GM13977 (cell line): ENCODE measurements at places on chromosomes 5 and 9.

DNA sequence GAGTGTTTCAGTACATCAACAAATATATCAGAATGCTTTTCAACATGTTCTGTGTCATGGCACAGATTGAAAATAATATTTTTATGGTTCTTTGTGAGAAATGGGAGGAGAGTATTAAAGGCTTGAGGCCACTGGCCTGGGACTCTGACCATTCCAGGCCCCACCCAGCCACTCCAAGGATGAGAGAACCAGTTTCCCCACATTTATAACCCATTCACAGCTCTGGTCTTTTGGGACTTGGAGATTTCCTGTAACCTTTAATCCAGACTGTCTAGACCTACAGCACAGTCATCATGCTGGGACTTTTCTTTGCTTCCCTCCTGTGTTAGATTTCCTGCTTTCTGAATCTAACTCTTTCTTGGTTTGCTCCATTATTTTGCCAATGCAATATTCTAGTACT is 389.6 kb downstream of the KIAA0825 start:
- DNase-seq = no peak

DNA sequence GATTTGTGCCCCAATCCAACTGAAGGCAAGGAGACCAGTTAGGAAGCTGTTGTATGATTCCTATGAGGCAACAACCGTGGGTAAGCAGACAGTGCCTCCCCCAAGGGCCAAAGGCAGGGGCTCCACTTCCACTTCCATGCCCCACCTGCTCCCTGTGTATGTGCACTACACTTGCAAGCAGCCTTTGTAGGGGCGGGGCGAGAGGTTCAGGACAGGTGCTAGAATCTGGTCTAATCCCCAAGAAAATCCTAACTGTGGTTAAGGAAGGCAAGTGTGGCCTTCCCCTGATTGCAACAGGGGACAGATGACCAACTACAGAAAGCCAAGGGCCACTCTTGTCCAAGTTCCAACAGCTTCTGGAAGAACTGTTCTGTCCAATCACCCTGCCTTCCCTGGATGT is 41.7 kb downstream of the B4GALT1 start:
- no peak for DNase-seq

- DNase-seq = no peak
These were observed 8.8 kb upstream of the UBE2QL1 start for GRCh38 chr5:6439588-6440550.

DNA sequence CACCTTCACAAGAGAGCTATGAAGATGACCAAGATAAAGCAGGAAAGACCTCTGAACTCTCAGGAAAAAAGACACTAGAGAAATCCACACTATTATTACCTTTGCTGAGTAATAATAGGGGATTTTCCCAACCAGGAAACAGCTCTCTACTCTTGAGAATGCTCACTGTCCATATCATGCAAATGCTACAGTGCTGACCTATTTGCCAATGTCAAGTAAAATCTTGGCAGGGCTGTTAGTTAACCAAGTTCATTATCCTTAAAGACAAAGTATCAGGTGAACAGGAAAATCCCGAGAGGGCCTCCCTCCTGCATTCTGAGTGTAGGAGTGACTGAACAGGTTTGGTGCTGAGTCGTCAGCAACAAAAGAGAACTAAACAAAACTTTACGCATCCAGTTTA is 306.6 kb downstream of the ACTL7B start:
- DNase-seq = no peak

DNA sequence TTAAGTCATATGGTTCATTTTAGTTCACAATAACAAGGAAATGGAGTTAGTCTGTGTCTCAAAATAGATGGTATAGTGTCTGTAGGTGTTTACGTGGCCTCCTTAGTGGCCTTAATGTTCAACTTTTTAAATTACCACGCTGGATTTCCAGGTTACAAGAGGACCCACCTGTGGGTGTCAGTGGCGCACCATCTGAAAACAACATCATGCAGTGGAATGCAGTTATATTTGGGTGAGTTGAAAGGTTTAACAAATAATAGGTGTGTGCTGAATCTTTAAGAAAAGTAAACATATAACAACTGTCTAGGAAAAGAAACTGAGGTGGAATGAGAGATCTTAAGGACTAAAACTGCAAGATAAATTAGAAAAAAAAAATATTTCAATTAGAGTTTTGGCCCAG is 2.9 kb downstream of the UBE2B start:
- DNase-seq = no peak

GRCh38 chr9:13728131-13728530 is 448.6 kb upstream of the MPDZ start:
- DNase-seq = no peak

- peak; percentile 75 for DNase-seq
These were observed at the start of gene CCNJL for GRCh38 chr5:160312134-160312959. TSS of gene CCNJL (minus strand) at chr5:160312564. CDS start at chr5:160311923, 641 bp downstream.

- DNase-seq = no peak
These were observed 6.6 kb upstream of the ARSI start for GRCh38 chr5:150309101-150309885.

DNA sequence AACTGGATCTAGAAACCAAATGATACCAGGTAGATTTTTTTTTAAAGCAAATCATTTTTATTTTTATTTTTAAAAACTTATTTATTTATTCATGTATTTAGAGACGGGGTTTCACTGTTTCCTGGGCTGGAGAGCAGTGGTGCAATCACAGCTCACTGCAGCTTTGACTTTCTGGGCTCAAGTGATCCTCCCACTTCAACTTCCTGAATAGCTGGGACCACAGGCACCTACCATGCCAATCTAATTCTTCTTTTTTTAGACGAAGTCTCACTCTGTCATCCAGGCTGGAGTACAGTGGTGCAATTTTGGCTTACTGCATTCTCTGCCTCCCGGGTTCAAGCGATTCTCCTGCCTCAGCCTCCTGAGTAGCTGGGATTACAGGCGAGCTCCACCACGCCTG is 41.3 kb upstream of the CDK20 start:
- DNase-seq = no peak

GRCh38 chr5:38541174-38541725 is 15.2 kb downstream of the LIFR start:
- no peak for DNase-seq

DNA sequence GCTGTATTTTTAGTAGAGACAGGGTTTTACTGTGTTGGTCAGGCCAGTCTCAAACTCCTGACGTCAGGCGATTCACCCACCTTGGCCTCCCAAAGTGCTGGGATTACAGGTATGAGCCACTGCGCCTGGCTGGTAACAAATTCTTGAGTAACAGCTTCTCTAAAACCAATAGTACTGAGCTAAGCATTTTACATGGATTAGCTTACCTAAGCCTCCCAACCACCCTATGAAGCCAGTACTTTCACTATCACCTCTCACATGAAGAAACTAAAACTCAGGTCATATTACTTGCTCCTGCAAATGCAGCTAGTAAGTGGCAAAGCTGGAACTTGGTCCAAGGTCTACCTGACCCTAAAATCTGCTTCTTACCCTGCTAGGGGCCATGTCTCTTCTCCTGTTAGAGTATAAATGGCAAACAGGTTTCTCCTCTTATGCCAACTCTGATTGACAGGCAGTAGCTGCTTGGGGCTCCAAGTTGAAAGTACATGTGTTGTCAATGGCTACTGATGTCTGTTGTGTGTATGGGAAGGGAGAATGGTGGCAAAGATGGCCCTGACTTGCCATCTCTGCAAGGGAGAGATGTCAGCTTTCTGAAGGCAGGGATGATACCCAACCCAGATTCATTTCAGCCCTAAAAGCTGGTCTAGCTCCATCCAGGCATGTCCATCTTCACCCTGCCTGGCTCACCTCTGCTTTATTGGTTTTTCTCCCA is 4.0 kb downstream of the PHF19 start:
- no peak for DNase-seq

- no peak for DNase-seq
These were observed 81.3 kb upstream of the TMEM171 start for GRCh38 chr5:73039082-73039481.

DNA sequence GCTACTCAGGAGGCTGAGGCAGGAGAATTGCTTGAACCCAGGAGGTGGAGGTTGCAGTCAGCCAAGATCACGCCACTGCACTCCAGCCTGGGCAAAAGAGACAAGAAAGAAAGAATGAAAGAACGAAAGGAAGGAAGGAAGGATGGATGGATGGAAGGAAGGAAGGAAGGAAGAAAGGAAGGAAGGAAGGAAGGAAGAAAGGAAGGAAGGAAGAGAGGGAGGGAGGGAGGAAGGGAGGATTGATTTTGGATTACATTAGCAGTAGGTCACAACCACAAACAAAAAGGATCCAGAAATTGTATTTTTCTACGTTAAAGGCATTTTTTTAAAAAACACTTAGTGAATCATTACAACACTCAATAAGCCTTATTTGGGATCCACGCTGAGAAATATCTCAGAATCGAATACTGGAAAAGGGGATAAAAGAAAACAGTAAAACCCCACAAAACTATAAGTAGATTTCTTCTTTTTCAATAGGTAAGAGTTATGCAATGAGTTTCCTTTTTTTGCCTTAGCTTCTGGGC is 136.9 kb upstream of the FREM1 start:
- DNase-seq = no peak

- no peak for DNase-seq
These were observed 2.1 kb downstream of the CCDC192 start for GRCh38 chr5:127705120-127705892.

DNA sequence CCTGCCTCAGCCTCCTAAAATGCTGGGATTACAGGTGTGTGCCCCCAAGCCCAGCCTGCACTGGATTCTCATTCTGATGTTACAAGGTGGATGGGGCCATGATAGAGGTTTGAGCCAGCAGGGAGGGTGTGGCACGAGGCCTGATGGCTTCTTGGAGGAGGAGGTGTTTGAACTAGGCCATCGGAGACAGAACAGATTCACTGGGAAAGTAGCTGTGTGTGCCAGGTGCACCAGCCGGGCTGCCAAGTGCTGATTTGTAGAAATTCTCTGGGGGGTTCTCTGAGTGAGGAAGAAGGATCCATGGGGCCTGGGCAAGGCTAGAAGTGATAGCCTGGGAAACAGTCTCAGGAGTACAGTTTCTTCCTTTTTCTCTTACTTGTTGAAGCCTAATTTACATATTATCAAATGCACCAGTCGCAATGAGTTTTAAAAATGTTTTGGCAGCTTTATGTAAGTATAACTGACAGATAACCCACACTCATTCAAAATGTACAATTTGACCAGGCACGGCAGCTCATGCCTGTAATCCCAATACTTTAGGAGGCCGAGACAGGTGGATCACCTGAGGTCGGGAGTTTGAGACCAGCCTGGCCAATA is 31.1 kb upstream of the STXBP1 start:
- DNase-seq = no peak

DNA sequence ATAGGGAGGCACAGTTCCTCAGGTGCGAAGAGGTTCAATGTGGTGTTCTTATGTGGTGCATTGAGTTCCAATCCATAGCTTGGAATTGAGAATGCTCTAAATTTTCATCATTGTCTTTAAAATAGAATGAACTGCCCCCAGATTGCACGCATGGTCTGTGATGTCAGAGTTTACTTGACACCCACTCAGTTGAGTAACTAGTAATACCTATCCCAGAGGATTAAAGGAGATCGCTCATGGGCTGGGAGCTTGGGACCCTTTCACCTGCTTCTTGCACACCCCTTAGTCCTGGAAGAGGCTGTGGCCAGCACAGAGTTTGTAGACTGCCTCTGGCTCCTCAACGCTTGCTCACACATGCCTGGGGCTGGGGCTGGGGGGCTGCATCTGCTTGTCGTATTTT is 95.1 kb upstream of the OTULINL start:
- no peak for DNase-seq
